Amygdala (tissue), 56 donors: ENCODE measurements at places on chromosomes 3 and 15.

DNA sequence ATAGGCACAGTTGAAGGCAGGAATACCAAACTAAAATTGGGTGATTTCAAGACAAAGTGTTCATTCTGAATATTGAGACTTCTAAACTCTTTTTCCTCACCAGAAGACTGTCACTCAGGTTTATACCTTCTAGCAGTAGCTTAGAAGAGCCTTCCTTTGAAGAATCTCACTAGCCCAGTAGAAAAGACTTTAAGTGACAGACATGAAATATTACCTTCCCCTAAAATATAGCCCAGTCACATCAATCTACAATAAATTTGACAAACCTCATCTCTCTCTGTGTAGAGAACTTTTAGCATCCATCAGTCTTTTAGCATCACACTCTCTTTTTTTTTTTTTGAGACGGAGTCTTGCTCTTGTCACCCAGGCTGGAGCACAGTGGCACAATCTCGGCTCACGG is 97.5 kb downstream of the HERC1 start:
- no peak for DNase-seq

GRCh38 chr3:127011270-127011992 is 28.5 kb downstream of the PLXNA1 start:
- DNase-seq: no peak

DNA sequence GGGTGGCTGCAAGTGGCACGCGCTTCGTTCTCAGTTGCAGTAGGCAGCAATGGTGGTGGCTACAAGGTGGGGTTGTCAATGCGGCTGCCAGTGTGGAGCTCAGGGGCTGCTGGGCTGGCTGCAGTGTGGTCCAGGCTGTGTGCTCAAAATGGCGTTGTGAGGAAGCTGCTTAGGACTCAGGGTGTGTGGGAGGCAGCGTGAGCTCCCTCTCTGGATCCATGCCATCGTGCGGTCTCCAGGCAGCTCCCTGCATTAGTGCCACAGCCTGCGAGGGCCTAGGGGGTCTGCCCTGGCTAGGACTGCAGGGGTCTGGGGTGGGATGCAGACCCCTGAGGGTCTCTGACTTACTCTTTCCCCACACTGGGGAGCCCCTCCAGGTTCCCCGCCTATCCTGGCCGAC is 397.2 kb downstream of the OCA2 start:
- no peak for DNase-seq

- no peak for DNase-seq
Measured at GRCh38 chr15:72998681-72999466, 53.4 kb upstream of the NEO1 start.

DNA sequence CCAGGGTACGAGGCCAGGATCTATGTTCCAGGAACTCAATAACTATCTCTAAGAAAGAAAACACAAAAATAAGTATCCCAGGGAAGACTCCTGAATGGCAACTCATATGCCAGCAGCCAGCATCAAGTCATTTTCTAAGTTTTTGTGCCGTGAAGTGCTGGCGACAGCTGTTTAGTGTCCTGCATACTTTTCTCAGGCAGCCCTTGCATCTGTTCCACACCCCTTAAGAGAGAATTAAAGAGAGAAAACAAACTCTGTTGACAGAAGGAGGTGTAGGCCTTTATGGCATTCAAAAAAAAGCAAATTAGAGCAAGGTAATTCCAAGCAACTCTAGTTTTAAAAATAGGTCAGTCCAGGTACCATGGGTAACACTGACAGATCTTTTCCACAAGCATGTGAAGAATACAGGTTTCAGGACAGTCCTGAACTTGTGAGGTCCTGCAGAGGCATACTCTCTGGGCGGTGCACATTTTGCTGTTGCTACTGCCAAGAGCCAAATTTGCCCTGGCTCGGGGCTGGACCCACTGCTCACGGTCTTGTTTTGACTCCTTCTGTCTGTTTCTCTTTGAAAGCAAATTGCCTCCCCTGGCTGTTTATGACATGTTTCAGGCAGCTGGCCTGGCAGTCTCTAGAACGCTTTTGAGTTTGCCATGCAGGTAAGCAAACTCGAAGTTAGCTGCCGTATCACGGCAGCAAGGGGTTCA is 252.1 kb upstream of the ADAMTS9 start:
- DNase-seq: no peak

DNA sequence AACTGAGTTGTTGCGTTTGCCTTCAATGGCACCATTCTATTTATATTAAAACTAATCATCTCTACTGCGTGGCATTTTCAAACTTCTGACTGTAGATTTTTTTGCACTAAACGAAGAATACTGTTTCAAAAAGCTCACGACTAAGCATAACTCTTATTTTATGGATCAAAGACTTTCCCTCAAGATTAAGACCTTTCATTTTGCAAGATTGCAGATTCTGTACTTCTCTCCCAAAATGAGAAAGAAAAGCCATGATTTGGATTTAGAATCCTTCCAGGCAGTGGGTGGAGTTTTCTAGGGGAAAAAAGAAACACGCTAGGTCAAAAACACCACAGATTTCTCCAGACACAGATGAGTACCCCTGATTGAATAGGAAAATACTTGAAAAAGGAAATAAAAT is 617.2 kb upstream of the NR2F2 start:
- no peak for DNase-seq

- DNase-seq: no peak
Measured at GRCh38 chr3:117695321-117695720, 985.7 kb downstream of the TUSC7 start.

DNA sequence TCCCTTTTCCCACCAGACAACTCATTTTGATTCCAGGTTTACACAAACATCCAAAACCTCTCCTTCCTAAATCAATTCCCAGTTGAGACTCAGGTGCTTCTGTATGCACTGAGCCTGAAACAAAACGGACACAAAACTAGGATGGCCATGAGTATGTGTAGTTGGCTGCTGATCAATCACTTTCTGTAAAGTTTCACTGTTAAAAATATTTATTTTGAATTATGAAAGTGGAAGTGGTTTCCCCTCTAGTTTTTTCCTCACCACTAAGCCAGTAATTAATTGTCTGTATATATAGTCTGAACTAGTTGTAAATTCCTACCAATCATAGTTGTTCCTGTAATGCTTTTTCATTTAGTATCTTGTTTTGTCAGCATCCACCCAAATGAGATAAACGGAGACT is 51.7 kb upstream of the TSPAN3 start:
- no peak for DNase-seq

GRCh38 chr15:38668898-38669391 is 104.3 kb upstream of the RASGRP1 start:
- no peak for DNase-seq

GRCh38 chr15:51846463-51847230 is 17.2 kb downstream of the TMOD3 start:
- no peak for DNase-seq

DNA sequence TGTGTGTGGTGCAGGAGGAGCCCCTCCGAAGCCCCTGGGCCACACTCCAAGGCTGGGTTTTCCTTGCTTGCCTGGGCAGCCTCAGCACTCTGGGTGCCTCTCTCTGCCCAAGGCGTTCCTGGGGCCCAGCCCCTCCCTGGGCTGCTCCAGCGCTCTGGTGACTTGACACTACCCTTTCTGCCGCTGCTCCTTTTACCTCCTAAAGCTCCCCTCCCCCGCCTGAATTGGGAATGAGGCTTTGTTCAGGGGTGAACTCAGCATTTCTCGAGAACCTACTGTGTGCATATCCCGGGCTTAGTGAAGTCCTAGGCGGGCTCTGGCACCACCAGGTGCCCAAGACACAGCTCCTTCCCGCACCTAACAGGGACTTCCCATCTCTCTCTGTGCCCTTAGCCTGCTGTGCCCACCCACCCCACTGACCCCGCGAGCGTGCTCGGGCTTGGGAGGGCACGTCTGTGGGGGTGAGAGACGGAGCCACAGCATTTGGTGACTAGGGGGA is 1.2 kb upstream of the BAHD1 start:
- no peak for DNase-seq

GRCh38 chr3:186123012-186123411 is 14.1 kb upstream of the ETV5 start:
- DNase-seq: no peak

DNA sequence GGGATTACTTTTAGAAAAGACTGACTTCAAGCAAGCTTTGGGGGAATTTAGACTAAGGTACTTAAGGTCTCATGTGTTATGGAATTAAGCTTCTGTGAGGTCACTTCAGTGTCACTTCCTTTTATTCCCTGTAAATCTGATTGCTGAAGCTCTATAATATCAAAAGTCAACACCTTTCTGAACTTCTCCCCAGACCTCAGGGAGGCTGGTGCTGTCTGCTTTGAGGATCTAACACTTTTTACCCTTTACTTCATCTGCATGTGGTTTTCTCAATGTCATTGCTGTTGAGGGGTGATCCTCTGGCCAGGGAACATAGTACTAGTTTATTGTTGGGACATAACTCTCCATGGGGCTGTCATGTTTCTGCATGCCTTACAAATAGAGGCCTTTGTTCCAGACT is 41.8 kb upstream of the RASGRF1 start:
- no peak for DNase-seq

DNA sequence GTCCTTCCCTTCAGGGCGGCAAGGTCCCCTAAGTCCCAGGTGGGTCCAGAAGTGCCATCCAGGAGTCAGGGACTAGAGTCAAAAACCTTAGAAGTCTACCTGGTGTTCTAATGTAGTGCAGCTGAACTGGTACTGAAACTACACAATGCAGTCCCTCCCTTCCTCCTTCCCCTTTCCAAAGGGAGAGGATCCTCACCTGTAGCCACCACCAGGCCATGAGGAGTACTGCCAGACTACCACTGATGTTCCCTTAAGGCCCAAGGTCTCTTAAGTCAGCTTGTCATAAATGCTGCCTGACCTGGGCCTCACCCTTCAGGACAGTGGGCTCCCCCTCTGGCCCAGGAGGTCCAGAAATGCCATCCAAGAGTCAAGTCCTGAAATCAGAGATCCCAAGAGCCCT is 98.9 kb downstream of the ULK4 start:
- DNase-seq: no peak

DNA sequence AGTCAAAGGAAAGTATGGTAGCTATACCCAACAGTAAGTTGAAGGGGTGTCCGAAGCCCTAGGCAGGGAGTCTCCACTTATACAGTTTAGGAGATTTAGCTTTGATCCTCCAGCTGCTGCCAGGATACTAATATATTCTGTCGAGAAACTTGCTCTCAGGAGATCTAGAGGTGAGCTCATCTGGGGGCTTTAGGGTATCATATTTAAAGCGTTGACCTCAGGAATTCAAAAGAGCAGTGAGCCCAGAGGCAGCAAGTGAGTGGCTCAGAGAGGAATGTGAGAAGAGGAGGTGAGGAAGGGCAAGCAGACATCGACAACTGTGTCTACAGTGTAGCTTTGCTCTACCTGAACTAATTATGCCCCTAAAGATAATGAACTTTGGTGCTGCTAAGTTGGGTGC is 245.1 kb upstream of the LRTM1 start:
- no peak for DNase-seq

GRCh38 chr15:77998592-77998991 is 78.9 kb downstream of the TBC1D2B start:
- no peak for DNase-seq
